ENCODE measurements at places on chromosomes 12 and 14.

DNA sequence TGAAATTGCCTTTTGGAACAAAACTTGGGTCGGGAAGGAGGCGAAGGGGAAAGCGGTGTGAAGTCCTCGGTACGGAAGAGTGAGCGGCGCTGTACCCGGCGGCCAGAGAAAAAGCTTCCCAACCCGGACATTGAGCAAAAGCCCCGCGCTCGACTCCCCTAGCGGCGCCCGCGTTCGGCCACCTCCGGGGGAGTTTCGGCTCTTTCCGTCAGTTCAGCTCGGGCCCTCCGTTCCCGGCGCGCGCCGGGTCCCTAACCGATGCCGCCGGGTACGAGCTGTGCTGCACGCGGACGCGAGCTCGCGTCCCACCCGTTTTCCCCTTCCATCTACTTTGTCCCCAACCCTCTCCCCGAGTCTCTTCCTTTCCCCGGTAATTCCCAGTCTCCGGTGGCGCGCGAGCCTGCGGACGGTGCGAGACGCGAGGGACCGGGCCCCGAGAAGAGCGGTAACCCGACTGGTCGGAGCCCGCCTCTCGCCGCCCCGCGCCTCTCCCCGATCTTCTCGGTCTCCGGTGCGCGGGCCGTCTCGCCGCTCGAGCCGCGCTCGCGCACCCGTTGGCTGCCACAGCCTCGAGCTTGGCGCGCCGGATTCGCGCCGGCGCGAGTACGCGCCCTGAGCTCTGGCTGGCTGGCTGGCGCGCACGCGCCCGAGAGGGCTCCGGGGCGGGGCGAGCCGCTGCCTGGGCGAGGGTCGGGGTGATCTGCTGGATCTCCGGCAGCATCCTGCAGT, 446 bp upstream of the SPATS2 start:
- peaks cover 59% of the 10 kb centered on the region for H3K4me1 ChIP-seq
- DNase-seq, result peak; percentile 92
- peaks cover 22% of the 10 kb centered on the region for H3K36me3 ChIP-seq
- H3K27ac ChIP-seq, result peak overlapping the region; percentile 85

DNA sequence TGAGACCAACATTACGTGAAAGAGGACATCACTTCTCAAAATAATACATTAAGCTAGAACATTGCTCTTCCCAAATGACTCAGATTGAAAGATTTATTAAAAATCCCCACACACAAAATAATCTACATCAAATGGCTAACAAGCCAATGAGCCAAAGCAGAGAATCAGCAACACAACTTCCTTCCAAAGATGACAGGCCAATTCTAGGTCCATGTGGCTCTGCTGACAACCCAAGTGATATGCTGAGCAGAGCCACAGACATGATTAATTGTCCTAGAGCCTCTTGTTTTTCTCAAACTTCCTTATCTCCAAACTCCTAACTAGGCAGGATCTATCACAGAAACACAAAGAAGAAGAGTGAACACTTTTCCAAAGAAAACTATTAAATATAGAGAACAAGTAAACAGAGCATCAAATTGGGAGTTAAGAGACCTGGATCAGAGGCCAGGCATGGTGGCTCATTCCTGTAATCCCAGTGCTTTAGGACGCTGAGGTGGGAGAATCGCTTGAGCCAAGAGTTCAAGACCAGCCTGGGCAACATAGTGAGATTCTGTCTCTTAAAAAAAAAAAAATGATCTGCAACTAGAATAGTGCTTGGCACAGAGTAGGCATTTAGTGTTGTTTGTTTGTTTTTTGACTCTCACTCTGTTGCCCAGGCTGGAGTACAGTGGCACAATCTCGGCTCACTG, 38.5 kb downstream of the SENP1 start:
- peaks cover 2% of the 10 kb centered on the region for H3K27me3 ChIP-seq
- no peak overlapping the region for H3K4me3 ChIP-seq
- H3K36me3 ChIP-seq, result peaks cover 18% of the 10 kb centered on the region
- H3K27ac ChIP-seq, result no peak overlapping the region

DNA sequence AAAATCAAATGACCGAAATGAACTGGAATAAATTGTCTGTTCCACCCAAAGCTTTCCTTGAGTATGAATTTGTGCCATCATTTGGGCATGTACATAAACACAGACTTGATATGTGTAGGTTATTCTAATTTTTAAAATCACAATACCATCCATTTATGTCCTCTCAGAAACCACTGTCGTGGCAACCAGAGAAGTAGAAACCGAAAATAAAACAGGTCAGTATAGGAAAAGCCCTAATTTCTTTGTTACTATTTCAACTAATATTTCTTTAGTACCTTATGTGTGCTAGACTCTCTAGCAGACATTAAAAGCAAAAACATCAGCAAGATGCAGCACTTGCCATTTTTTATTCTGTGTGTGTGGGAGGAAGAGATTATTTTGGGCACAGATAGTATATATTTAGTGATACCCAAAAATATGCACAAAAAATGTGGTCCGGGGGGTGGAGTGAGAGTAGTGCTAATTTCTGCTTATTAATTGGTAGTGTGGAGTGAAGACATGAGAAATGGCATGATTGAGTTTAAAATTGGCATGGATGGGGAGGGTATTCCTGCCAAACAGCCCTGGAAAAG, 130.8 kb upstream of the CNTN1 start:
- 0 out of 2 replicates have a peak, but pooled peaks cover 5% of the 10 kb centered on the region for H3K36me3 ChIP-seq
- H3K4me3 ChIP-seq, result no peak overlapping the region
- no peaks in the 10 kb centered on the region for H3K4me1 ChIP-seq
- H3K27me3 ChIP-seq, result no peaks in the 10 kb centered on the region
- H3K27ac ChIP-seq, result no peak overlapping the region

GRCh38 chr12:28578833-28579252, 388.6 kb downstream of the CCDC91 start:
- no peak overlapping the region for H3K27ac ChIP-seq
- H3K4me3 ChIP-seq, result no peak overlapping the region
- H3K4me1 ChIP-seq, result peaks cover 28% of the 10 kb centered on the region
- no peaks in the 10 kb centered on the region for H3K36me3 ChIP-seq
- peaks cover 11% of the 10 kb centered on the region for H3K27me3 ChIP-seq
- no peak for DNase-seq

GRCh38 chr14:60092526-60092920, 800 bp downstream of the PCNX4 start:
- peak overlapping the region; percentile 97 for H3K4me3 ChIP-seq
- peak; percentile 18 for DNase-seq
- peak overlapping the region; percentile 97 for H3K27ac ChIP-seq
- no peaks in the 10 kb centered on the region for H3K27me3 ChIP-seq
- peaks cover 30% of the 10 kb centered on the region for H3K36me3 ChIP-seq
- peaks cover 47% of the 10 kb centered on the region for H3K4me1 ChIP-seq

DNA sequence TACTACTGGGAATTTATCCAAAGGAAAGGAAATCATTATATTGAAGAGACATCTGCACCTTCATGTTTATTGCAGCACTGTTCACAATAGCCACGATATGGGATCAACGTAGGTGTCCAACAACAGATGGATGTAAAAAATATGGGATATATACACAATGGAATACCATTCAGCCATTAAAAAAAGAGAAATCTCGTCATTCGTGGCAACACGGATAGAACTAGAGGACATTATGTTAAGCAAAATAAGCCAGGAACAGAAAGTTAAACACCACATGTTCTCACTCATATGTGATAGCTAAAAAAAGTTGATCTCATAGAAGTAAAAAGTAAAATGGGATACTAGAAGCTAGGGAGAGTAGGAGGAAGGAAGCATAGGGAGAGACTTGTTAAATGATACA, 82.9 kb upstream of the CLMN start:
- no peak overlapping the region for H3K4me3 ChIP-seq
- no peak for DNase-seq
- no peaks in the 10 kb centered on the region for H3K36me3 ChIP-seq
- peaks cover 2% of the 10 kb centered on the region for H3K27me3 ChIP-seq

Measured in HFFc6 (cell line).